Caudate nucleus (tissue), 63 donors: ENCODE measurements at places on chromosomes 13 and 19.

DNA sequence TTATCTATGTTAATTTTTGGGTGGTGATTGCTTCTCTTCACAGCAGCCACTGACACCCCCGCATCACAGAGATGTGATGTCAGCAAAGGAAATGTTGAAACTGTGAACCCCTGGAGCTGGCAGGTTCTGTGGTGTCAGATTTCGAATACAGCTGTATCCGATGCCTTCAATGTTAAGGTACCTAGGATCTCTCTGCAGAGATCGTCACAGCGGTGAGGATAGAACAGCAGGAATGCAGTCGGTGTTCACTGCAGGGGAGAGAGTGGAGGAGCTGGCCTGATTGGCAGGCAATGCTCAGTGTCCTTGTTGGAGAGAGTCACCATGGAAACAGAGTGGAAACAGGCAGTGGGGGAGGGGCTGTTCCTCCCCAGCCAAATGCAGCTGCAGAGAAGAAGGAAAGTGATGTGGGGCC lies 79.5 kb upstream of the ZNF835 start:
- DNase-seq: peak; percentile 88

- no peak for DNase-seq
Measured at GRCh38 chr19:33522371-33522662, 726 bp upstream of the PEPD start.

- no peak for DNase-seq
Measured at GRCh38 chr13:30819136-30819888, 84.0 kb downstream of the ALOX5AP start.

DNA sequence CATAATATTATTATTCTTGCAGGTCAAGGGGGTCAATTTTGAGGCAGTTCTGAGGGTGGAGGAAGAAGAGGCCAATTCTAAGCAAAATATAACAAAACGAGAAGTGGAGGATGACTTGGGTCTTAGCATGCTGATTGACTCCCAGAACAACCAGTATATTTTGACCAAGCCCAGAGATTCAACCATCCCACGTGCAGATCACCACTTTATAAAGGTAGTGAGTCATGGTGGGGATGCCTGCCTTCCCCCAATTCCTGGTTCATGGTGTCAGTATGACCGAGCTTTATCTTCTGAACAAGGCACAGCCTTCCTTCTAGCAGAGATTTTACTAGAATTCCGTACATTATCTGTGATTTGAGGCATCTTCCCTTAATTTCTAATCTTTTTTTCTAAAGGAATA lies 9.4 kb upstream of the DCUN1D2 start:
- no peak for DNase-seq

DNA sequence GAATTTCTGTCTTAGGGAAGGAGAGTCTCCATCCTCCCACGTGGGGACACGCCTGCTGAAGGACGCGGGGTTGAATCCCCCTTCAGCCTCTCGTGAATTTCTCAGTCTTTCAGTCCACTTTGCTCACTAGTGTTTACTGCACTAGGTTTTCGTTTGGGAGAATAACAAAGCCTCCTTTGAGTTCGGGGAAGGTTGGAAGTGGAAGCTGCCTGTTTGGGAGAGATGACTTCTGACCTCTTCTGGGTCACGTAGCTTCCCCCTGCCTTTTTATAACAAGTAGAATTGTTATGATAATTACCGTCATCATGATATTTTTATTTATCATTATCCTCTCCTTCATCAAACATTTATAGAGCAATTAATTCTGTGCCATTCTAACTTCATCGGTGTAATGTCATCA lies 60.7 kb downstream of the ATP11A start:
- no peak for DNase-seq

DNA sequence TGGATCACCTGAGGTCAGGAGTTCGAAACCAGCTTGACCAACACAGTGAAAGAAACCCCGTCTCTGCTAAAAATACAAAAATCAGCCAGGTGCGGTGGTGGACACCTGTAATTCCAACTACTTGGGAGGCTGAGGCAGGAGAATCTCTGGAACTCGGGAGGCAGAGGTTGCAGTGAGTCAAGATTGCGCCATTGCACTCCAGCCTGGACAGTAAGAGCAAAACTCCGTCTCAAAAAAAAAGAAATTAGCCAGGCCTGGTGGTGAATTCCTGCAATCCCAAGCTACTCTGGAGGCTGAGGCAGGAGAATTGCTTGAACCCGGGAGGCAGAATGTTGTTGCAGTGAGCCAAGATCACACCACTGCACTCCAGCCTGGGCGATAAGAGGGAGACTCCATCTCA lies 12.2 kb upstream of the FBXW9 start:
- DNase-seq: no peak

DNA sequence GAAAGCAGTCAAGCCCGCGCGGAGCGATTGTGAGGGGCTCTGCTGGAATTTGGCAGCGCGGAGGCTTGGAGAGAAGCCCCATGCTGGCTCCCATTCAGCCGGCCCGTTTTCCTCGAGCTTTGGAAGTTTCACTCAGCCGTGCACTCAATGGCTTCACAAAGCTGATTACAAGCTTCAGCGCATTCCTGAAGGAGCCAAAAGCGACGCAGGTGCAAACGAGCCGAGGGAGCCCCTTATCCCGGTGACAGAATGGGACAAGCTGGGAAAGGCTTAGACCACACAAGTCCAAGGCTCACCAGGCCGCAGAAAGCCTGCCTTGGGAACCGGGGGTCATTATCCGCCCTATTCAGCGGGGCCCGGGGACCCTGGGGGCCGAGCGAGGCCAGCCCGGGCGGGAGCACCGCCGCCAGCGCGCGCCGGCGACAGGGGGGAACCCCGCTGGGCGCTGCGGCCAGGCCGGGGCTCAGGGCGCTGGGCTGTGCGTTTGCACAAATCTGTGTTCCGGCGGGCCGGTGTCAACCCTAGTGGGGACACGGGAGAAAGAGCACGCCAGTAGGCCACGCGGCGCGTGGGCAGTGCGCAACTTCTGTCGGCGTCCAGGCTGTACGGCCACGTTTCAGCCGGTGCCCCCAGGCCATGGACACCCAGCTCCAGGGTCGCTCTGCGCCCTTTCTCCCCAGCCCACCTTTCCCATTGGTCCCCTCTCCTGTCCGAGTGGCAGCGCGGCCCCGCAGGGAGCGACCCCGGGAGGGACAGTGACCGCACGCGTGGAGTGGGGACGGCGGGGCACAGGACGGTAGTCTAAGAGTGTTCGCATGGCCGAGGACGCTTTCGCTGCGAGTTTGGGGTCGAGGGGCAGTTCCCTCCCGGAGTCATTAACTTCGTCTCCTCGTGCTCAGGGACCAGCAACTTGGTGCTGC lies 37.3 kb downstream of the SOX1 start:
- DNase-seq: no peak

- DNase-seq: no peak
Measured at GRCh38 chr19:54393381-54393780, 21.9 kb upstream of the TTYH1 start.

DNA sequence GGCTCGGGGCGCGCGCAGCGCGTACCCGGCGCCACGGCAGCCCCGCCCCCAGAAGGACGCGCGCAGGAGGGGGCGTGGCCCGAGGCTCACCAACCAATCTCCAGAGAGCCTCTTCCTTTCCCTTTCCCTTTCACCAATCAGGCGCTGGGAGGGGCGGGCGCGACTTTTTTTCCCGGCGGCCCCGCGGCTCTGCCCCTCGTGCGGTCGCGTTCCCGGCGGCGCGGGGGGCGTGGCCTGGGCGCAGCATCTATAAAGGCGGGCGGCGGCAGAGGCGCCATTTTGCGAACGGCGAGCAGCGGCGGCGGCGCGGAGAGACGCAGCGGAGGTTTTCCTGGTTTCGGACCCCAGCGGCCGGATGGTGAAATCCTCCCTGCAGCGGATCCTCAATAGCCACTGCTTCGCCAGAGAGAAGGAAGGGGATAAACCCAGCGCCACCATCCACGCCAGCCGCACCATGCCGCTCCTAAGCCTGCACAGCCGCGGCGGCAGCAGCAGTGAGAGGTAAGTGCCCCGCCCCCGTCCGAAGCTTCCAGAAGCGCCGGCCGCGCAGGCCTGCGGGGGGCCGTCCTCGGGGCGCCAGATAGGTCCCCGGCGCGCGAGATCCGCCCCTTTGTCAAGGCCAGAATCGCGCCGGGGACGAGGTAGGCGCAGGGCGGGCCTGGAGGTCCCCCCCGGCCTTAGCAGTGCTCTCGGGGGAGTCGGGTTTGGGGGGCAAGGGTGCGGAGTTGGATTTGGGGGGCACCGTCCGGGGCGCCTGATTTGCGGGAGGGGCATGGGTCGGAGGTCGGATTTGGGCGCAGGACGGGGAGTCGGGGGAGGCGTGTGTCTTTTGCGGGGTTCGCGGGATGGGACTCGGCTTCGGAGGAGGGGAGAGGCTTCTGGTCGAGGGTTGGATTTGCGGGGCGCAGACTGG lies 12.5 kb downstream of the PEAK3 start:
- peak; percentile 72 for DNase-seq
